MM.1S (cell line): ENCODE measurements at places on chromosomes 2 and 18.

- no peak for DNase-seq
Observed at GRCh38 chr2:70769450-70769849, 1.4 kb upstream of the ADD2 start.

- DNase-seq, result peak; percentile 84
Observed at GRCh38 chr2:234483568-234484251, 13.2 kb downstream of the ARL4C start.

GRCh38 chr2:207720517-207721187 is 9.2 kb downstream of the CCNYL1 start:
- no peak for DNase-seq

DNA sequence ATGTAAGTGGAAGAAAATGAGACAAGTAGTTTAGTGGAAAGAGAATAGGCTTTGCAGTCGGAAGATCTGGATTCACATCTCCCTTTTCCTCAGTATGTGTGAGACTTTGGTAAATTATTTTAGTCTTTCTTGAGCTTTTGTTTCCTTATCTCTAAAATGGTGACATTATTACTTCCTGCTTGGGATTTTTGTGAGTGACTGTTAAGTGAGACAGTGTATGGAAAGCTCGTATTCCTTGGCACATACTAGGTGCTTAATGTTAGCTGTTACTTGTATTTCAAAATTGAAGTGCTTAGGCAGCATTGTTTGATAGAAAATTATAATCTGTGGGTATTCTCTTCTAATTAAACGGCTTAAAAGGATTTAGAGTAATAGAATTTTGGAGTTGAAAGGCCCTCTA is 2.0 kb downstream of the ZNF638 start:
- DNase-seq, result no peak

GRCh38 chr18:74524097-74524496 is 10.2 kb upstream of the CNDP1 start:
- no peak for DNase-seq

DNA sequence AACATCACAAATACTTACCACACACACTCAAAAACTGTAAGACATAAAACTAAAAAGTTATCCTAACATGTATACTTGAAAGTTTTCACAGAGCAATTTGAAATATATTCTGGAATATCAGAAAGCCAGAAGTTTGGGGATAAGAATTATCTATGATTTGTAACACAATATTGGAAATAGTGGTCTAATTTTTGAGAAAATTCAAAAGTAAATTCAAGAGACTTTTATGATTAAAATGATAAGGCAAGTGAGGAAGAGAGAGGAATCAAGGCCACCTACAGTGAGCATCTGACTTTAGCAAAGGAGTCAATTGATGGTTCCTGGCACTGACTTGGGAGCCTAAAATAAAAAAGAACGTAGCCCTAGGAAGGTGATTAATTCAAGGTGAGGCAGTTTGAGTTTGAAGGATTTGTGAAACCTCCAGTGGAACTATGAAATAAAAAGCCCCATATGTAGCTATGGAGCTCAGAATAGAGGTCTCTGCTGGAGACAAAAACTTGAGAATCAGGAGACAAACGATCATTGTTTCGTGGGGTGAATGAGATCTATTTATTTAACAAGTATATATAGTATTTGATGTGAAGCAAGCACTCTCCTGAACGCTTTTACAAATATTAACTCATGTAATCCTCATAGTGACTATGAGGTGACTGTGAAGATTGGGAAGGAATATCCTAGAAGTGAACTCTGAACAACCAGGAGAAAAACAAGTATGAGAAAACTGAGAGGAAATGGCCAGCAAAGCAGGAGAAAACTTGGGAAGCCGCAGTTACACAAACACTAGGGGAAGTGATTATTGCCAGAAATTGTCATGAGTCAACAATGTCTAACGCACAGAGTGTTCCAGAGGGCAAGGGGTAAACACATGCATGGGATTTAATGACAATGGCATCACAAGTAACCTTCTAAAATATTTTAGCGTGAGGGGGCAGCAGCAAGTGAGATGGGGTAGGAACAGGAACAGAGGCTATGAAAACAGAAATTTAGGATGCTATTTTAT is 12.8 kb downstream of the TFPI start:
- no peak for DNase-seq

DNA sequence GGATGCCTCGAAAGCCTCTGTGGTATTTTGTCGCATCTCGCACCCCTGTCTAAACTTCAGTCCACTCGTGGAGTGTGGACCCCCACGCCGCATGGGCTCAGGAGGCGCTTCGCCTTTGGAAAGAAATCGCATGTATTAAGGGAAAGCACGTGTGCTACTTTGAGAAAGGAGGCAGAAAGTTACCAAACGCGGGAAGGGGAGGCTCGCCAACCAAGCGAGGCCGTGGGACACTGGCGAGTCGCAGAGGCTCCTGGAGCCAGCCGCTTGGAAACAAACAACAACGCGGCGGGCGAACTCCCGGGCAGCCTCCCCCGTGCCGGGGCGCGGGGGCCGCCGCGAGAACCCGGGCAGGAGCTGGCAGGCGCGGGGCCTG is 455 bp upstream of the AGAP1 start:
- DNase-seq, result no peak
